ENCODE measurements at places on chromosomes 6 and 20.

GRCh38 chr6:72669324-72669723, 47.5 kb downstream of the KCNQ5 start:
- no peak for DNase-seq

DNA sequence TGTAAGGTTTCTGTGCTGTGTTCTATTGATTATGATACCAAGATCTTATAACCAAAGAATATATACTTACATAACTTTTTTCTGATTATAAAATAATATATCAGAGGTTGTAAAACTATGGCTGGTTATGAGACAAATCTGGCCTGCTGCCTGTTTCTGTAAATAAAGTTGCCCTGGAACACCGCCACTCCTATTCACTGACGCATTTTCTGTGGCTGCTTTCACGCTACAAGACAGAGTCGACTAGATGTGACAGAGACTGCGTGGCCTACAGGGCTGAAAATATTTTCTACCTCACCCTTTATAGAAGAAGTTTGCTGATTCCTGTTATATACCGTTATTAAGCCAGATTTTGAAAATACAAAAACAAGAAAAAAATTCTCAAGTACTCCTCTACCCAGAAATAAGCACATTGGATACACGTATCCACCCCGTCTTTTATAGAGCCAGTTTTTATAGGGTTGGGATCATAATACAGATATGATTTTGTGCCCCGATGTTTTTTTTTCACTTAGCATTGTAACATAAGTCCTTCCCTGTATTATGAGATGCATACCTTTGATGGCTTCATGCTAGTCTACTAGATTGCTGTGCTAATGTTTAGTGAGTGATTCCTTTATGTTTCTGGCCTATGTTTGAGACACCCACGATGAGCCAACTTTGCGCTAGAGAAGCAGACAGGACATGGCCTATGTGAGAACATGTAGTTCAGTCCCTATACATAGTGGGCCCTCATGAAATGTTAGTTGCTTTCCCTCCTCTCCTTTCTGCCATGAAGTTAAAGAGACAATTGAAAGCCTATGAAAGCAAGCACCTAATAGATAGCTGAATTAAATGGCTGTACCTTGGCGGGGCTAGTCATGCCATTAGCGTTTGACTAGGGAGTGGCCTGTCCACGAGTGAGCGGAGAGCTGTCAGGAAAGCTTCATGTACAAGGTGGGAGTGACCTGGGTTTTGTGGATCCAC, 98.1 kb upstream of the KCNK16 start:
- no peak for DNase-seq

DNA sequence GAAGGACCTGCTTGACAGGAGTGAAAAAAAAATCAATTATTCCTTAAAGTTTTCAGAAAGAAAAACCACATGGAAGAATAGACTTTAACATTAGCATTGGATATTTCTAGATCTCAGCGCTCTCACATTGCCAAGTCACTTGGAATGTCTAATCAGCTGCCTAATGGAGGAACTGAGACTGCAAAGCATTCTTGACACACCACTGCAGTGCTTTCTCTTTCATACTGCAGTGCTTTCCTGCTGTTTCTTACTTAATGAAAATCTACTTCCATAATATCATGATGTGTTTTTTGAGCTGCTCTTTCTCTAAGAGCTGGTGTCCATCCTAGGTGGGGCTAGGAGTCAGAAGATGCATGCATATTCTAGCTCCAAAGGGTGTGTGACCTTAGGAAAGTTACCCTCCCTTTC, 20.4 kb upstream of the MCM3 start:
- DNase-seq = no peak

DNA sequence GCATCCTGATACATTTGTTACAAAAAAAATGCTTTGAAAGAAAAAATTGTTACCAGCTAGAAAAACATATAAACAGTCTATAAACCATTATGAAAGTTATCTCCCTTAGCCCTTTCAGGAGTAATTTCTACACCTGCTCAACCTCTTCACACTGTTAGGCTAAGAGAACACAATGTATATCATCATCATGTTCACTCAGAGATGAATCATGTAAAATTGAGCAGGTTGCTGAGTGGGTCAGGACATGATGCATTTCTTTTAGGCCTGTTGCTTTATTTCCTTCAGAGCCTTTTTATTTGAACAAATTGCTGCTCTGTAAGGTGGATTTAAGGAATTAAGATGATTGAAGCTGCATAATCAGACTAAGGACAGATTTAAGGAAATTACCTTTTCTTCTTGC, 531.3 kb upstream of the MAN1A1 start:
- DNase-seq = no peak

- DNase-seq = no peak
Observed at GRCh38 chr6:132236744-132237143, 164.5 kb downstream of the MOXD1 start.

DNA sequence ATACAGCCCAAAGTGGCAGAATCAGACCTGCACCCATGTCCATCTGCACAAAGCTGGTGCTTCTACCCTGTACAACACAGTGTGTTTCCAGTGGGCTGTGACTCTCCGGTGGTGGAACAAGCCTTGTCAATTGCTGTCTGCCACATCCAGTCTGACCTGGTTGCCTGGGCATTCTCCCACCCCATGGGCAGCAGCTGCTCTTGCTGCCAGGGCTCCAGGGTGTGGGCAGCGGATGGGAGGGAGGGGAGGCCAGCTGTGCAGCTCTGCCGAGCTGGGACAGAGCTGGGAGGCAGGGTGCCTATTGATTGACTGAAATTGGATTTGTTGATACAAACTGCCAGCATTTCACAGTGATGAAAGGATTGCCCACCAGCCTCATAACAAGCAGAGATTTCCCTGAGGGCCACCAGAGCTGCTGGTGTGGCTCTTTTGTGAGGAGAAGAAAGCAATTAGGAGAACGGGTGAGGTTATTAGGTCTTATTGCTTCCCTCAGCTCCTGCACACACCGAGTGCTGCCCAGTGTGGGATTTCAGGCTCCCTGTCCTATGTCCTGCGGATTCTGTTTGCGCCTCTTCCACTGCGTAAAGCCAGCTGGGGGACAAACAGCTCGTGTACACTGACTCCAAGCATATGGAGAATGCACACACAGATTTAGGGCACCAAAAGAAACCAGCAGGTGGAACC, 150.8 kb downstream of the NRN1 start:
- no peak for DNase-seq

GRCh38 chr6:126831461-126831860, 287.0 kb upstream of the RSPO3 start:
- no peak for DNase-seq

- DNase-seq = no peak
Observed at GRCh38 chr20:47540443-47541354, 39.0 kb downstream of the NCOA3 start.

- DNase-seq = no peak
Observed at GRCh38 chr6:30881392-30882203, 2.7 kb upstream of the DDR1 start.

DNA sequence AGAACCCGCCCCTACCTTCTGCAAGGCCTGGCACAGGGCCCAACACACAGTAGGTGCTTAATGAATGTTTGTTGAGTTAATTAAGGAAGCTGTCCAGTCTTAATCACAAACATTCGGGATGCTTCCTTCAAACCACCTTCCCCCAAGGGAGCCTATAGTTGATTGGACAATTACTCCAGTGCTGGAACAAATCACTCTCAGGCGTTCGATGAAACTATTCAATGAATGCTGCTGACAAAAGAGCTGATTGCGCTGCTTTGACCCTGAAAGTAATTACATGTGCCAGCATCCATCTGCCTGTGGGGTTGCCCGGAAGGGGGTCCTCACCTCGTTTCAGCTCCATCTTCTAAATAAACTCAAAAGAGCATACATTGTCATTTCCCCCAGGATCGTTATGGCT, 112.0 kb upstream of the SRSF6 start:
- no peak for DNase-seq

- DNase-seq = no peak
Observed at GRCh38 chr6:15956205-15957106, 172.4 kb upstream of the MYLIP start.

DNA sequence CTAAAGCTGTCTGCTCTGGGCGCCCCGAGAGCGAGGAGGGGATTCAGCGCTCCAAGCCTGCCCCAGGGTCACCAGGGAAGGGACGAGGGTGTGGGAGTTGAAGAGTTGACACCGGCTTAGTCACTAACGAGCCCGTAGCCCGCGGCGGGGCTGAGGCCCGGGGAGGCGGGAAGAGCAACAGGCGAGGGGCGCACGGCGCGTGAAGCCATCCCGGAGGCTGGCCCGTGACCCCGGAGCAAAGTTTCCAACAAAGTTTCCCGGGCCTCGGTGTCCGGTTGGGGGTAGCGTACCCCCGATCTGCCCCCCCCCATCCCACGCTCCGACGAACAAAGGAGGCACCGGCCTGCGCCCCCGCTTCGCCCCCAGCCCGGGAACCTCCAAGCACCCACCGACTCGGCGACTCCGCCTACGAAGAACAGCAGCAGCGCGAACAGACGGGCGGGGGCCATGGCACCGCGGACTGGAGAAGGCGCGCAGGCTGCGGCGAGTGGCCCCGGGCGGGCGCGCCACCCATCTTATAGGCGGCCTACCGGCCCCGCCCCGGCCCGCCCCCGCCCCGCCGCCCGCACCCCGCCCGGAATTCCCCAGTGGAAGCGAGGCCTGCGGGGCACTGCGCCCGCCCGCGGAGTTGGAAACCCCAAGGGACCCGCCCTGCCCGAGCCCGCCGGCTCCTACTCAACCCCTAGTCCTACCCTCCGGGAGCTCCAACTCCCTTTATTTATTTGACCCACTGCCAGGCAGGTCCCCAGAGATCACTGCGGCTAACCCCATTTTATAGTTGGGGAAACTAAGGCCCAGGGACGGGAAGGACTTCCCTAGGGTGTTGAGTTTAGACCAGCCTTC, at the start of gene SDC4:
TSS of gene SDC4 (minus strand) at position 489 of the 843 bp plus-strand sequence. CDS start at position 449, 40 bp downstream.
- no peak for DNase-seq

- no peak for DNase-seq
Observed at GRCh38 chr20:55386686-55387085, 618.6 kb downstream of the CBLN4 start.

GRCh38 chr6:170273191-170273590, 17.7 kb downstream of the DLL1 start:
- DNase-seq = no peak

GRCh38 chr6:25169553-25169952, 109.6 kb upstream of the CARMIL1 start:
- no peak for DNase-seq

GRCh38 chr6:25064006-25064405, 128.2 kb upstream of the RIPOR2 start:
- DNase-seq = no peak

GRCh38 chr6:14598017-14598864, 480.7 kb downstream of the CD83 start:
- DNase-seq = no peak

GRCh38 chr20:43543138-43543537, 15.7 kb upstream of the SGK2 start:
- no peak for DNase-seq

DNA sequence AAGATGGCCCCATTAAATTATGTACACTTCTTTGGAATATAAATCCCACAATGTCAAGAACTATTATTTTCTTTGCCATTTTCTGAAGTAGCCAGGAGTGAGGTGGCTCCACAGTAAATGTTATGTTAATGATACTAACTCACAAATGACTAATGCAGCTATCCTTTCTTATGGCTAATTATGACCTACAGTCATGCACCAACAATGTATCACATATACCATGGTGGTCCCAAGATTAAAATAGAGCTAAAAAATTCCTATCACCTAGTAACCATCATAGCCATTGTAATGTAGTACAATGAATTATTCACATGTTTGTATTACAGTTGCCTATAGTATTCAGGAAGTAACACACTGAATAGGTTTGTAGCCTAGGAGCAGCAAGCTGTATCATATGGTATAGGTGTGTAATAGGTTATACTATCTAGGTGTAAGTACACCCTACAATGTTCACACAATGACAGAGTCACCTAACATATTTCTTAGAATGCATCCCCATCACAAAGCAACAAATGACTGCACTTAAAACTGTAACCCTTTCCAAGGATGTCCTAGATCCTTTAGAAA, 15.3 kb downstream of the ECHDC1 start:
- DNase-seq = no peak

GRCh38 chr6:157760589-157761330, 62.3 kb upstream of the SNX9 start:
- DNase-seq = no peak

GRCh38 chr6:15689586-15690482, 27.0 kb upstream of the DTNBP1 start:
- no peak for DNase-seq

Data from NCI-H187 treated with DMSO at 0.1 percent for 48 hours (cell line).